ENCODE measurements at places on chromosomes 16 and 17.

DNA sequence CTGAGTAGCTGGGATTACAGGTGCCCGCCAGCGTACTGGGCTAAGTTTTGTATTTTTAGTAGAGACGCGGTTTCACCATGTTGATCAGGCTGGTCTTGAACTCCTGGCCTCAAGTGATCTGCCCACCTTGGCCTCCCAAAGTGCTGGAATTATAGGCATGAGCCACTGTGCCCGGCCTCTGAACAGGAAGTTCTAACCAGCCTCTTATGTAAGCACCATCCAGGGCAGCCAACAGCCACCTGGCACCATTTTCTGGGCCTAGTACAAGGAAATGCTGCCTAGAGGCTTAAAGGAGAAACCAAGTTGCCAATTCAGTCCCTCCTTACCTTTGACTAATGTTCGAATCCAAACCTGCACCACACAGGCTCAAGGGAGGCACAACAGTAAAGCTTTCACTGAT lies 8.5 kb upstream of the SLC39A11 start:
- DNase-seq = no peak

DNA sequence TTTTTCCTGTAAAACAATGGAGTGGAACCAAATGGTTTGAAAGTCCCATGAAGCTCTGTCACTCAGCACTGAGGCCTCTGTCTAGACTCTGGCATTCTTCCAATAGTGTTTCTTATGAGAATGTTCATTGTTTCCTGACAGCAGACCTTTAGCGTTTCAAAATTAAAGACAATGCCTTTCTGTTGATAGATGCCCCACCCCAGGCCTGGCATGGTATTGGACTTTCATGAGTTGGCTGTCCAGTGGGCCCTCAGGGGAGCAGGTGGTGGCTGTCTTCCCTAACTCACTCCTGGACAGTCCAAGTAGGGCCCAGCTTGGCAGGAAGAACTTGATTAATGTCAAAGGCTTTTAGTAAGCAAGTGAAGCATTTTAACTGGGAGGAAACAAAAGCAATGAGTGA lies 186.5 kb upstream of the CCL2 start:
- DNase-seq = no peak

DNA sequence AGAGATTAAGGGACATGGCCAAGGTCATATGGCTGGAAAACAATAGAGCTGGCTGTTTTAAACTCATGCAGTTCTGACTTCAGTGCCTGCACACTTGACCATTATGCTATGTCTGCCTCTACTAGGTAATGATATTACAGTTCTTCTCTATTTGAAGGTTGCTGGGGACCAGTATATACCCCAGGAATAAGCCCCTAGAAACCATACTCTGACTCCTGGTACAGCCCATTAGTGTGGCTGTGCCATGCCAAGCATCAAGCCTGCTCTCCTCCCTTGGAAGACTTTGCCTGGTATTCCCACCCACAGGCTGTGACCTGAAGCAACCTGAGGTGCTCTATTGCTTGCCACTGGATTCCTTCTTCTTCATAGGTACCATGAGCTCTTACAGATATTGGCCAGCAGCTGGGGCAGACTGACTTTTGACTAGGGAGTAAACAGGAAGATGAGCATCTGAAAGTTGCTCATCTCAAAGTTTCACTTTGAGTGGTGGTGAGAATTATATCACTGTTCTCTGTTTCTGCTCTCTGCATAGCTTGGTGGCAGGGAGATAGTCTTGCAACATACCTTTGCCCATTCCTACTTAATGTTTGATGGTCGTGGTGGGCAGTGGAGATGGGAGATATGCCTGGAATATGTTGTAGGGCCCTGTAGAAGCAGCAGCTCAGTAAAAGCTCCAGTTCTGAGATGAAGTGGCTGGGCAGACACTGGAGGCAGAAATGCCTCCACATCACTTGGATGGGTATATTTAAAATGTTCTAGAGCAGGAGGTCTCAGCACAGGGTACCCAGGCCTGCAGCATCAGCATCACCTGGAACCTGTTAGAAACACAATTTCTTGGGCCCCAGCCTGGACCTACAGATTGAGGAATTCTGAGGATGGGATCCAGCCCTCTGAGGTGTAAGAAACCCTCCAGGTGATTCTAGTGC lies 274.7 kb downstream of the HS3ST4 start:
- DNase-seq = no peak

GRCh38 chr16:81429045-81429521 lies 15.5 kb upstream of the CMIP start:
- no peak for DNase-seq

- no peak for DNase-seq
Observed at GRCh38 chr17:74454197-74455024, 12.0 kb upstream of the CD300A start.

DNA sequence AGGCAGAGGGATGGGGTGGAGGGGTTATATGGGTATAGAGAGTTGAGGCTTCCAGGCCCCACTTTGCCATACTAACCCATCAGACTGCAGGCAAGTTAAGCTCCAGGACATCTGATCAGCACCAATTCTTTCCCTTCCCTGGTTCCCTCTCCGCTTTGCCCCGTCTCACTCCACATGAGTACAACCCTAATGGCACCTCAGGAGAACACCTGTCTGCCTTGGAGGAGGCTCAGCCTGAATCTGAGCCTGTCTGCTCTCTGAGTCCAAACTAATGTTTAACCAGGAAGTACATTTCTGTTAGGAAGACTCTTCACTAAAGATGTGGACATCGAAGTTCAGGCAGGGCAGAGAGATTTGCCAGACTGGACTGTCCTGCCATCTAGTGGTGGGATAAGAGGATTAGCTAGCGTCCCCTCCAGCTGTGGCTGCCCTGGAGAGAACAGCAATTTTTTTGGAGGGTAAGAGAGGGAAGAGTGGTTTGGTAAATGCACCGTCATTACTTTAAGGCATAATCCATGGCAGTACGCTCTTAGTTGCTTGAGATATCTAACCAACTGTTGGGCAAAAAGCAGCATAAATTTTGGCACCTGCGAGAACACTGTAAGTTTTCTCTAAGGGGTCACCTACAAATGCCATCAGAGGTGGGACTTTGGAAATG lies 29.2 kb upstream of the LRRC75A start:
- DNase-seq = peak; percentile 22

DNA sequence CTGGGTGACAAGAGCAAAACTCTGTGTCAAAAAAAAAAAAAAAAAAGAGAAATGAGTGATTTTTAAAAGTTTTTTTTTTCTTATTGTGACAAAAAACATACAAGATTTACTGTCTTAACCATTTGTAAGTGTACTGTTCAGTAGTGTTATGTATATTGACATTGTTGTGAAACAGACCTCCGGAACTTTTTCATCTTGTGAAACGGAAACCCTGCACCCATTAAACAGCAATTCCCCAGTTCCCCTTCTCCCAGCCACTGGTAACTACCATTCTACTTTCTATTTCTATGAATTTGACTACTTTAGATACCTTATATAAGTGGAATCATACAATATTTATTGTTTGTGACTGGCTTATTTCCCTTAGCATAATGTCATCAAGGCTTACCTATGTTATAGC lies 18.7 kb downstream of the DUS2 start:
- DNase-seq = no peak

DNA sequence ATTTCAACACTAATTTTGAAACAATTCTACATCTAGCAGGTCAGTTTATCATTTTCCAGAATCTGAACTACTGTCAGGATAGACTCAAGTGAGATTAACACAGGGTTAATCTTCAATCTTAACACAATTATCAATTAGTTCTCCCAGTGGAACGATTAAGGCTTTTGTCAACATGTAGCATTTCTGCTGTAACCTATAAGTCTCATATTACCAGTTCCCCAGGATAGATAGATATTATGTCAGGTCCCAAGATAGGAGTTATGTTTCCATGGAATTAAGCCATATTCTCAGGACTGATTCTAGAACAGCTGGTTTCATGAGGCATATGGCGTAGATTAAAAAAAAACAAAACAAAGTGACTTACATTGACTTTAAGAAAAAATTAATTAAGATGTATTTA lies 4.4 kb upstream of the FBF1 start:
- no peak for DNase-seq

DNA sequence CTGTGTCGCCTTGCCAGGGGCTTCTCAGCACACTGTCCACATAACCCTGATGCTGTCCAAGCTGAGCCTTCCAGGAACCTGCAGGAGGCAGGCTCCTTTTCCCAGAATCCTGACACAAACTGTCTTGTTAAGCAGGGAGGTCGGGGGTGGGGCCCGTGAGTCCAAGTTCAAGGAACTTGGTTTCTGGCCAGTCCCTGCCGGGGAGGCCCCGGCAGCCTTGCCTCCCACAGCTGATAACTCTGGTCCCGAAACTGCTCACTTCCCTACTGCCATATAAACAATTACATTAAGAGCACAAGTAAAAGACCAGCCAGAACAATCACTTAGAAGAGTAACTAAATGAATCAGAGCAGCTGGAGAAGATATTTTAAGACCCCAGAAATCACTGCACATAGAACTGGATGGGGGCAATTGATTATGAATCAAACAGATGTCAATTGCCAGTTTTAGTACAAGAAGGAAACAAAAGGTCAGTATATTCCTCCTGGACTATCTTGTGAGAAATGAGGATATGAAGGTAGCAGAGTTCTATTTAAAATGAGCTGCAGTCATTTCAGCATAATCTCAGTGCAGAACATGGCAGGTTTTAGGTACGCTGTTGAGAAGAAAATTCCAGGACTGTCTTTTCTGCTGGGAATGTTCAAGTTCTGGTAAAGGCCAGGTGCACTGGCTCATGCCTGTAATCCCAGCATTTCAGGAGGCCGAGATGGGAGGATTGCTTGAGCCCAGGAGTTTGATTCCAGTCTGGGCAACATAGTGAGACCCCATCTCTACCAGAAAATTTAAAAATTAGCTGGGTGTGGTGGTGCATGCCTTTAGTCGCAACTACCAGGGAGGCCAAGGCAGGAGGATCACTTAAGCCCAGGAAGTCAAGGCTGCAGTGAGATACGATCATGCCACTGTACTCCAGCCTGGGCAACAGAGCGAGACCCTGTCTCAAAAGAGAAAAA lies 169.8 kb downstream of the PITPNC1 start:
- no peak for DNase-seq

DNA sequence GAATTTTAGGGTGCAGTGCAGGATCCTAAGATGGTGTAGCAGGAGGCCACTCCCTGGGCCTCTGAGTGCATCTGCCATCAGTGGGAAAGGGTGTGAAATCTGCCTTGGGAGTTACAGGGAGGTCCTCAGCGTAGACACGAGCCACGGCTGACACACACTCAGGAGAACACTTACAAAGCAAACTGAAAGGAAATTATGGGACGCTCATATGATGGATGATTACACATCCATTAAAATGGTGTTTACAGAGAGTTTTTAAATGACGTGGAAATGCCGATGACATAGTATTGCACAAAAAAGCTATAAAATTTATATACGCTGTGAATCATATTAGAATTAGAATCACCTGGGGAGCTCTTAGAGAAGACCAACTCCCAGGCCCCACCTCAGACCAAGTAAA lies 175.2 kb downstream of the CCDC182 start:
- DNase-seq = no peak

DNA sequence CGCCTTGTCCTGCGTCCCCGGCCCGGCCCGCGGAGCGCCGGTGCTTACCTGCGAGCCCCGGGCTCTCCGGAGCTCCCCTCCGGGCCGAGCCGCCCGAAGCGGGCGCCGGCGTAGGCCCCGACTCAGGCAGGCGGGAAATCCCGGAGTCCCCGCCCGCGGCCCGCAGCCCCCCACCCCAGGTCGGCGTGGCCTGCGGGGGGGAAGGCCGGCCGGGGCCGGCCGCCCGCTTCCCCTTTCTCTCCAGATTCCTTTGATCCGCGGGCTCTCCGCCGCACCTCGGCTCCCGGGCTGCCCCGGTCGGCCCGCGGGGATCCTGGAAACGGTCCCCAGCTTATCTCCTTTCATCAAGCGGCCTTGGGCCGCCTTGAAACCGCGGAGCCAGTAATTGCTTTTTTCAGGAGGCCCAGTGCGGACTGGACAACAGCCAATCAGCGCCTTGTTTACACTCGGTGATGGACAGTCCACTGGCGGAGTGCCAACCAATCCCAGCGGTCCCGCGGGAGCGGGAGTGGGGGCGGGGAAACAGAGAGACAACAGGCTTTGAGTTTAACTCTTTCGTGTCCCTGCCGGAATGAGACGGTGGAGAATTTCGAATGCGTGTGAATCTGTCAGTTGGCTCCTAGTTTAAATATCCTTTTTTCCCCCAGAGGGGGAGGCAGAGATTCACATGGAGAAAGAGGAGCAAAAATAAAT lies 1.4 kb upstream of the BAHCC1 start:
- no peak for DNase-seq

- no peak for DNase-seq
Observed at GRCh38 chr17:57735230-57735629, 9.9 kb downstream of the CCDC182 start.

DNA sequence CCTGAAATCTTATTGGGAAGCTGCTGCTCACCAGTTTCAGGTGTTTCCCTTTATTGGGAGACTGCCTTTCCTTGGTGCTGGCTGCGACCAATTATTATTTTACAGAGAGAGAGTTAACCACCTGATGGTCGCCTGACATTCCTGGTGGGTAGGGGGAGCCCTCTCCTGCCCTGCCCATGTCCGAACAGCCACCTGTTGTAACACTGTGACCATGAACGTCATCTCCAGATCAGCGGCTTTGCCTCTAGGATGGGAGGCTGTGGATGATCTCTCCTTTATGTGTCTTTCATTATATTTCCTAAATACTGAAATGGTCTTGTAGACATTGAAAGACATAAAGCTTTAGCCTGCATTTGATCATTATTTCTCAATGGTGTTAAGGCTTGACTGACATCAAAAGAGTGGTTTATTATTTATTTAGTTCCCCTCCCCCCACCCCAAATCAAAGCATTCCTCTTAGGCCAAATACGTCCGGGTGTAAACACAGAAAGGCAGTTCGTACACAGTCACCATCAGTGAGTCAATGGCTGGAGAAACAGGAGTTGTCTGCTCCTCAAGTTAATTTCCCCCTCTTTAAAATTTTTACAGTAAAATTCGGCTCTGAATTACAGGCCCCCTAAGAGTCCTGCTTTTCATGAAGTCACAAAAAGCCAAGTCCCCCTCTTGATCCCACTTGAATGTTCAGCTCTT lies 57.8 kb upstream of the CACNG5 start:
- DNase-seq = no peak

GRCh38 chr17:42409523-42410318 lies 13.3 kb downstream of the CAVIN1 start:
- DNase-seq = no peak

DNA sequence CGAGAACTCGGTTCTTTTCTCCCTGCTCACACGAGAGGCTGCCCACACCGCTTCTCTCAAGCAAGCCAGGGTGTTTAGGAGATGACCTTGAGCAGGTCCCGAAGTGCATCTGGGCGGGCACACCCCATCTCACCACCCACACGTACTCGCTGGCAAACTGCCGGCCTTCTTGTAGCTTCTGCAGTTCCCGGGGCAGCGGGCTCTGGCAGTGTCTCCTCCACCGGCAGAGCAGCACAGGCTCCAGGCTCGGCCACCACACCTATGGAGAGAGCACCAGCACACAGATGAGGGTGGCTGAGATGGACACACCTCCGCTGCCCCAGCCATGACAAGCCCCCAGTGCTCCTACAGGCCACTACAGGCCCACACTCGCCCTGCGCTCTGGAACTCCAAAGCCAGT lies 23.5 kb downstream of the ZNF276 start:
- no peak for DNase-seq

GRCh38 chr17:48993951-48994350 lies 3.2 kb upstream of the IGF2BP1 start:
- DNase-seq = no peak
